ENCODE measurements at places on chromosomes 16 and 17.

DNA sequence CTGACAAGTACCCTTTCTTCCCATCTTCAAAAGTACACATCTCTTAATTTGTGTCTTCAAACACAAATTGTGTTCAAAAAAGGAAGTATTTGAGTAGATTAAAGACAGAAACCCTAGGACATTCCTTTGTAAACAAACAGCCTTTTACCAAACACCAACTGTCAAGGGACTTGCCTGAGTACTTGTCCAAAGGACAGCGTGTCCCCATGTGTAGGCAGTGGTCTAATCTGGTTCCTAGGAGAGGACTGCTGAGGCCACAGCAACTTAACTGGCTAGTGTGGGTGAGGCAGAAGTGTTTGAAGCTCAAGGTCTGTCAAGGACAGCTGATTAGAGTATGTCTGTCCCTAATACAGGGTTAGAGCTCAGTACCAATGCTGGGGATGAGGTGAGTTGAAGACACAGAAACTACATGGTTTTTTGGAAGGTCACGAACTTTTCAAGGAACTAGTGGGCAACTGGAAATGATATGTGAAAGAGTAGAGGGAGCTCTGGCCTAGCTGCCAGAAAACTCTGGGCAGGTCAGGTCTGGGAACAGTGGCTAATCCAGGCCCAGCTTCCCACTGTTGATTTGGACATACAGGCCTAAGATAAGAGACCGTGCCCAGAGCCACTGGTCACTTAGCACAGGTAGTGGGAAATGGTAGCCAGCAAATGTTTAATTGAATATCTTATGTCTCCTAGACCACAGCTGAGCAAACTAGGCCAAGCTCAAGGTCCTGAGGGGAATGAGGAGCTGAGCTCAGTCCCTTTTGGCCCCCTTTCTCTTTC is 10.1 kb downstream of the HMOX2 start:
- no peak for DNase-seq

DNA sequence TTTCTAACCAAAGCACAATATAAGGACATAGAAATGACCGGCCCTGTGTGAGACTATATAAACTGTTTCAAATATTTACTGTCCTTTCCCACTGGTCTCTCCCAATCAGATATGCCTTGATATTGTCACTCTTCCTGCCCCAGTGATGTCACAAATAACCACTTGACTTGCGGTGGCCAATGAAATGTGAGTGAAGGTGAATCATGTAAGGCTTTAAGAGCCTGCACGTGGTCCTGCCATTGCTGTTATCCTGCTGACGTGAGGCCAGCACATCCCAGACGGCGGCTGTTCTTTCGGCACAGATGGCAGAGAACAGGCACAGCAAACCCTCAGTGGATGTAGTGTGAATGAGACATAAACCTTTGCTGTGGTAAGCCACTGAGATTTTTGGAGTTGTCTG is 5.4 kb upstream of the KLHL11 start:
- no peak for DNase-seq

DNA sequence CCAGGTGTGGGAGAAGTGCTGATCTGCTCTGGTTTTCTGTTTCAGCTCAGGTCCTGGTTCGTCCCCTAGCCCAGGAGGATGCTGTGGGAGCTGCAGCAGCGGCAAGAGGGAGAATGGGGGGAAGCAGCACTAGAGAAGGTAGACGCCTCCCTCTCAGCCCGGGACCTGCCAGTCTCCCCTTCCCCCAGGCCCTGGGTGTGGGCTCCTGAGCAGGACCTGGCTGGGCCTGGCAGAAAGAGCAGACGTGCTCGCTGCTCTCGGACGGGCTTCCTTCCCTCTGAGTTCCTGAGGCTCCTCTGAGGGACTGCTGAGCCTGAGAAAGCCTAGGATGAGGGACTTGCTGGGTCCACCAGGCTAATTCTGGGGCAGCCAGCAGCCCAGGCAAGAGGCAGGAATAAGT is 3.1 kb downstream of the PRCD start:
- no peak for DNase-seq

DNA sequence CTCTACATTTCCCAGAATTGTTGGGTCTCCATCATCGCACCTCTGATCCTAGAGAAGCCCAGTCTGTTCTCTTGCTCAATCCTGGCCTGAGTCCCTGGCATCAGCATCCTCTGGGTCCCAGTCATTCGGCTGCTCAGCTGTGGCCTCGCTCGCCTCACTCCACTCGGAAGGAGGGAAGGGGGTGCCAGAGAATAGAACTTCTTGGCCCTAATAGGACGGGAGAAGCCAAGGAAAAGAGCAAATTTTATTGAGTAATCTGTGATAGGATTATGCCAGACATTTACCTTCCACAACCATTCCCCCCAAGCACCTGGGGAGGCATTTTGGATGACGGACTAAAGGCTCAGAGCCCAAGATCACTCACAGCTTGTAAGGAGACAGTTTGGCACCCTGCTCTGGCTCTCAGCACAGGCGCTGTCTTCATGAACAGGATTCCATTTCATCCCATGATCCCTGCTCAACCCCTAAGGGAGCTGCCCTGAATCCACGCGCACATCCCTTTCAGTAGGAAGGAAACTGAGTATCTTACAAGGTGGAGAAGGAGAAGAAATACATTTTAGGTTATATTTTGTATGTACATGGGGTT is 498 bp upstream of the CLEC10A start:
- no peak for DNase-seq

GRCh38 chr16:84096447-84097005 is 20.2 kb downstream of the MBTPS1 start:
- peak; percentile 67 for DNase-seq
